Activated CD4-positive, alpha-beta T cell treated with anti-CD3 and anti-CD28 coated beads, Interleukin-2, amount 50 U/mL, for 1 hour (primary cell): ENCODE measurements at places on chromosomes 6 and 20.

DNA sequence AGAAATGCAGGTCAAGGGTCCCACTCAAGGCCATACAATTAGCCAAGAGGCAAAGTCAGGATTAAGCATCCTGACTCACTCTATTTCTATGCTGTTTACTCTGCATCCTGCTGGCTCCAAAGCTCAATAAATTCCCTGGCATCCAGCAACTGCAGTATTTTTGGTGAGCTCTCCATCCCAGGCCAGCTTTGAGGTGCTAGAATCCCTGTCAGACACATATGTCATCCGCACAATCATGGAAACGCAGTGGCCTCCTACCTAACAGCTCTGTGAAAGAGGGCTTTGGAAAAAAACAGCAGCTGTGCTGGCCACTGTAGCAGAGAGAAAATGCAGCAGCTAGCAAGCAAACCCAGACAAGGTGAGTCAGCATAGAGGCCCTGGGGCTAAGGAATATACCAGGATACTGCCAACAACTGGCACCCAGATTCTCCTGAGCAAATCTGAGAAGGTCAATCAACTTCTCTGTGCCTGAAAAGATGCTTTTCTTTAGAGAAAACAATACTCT lies 58.4 kb downstream of the ANKEF1 start:
- no peak for DNase-seq

DNA sequence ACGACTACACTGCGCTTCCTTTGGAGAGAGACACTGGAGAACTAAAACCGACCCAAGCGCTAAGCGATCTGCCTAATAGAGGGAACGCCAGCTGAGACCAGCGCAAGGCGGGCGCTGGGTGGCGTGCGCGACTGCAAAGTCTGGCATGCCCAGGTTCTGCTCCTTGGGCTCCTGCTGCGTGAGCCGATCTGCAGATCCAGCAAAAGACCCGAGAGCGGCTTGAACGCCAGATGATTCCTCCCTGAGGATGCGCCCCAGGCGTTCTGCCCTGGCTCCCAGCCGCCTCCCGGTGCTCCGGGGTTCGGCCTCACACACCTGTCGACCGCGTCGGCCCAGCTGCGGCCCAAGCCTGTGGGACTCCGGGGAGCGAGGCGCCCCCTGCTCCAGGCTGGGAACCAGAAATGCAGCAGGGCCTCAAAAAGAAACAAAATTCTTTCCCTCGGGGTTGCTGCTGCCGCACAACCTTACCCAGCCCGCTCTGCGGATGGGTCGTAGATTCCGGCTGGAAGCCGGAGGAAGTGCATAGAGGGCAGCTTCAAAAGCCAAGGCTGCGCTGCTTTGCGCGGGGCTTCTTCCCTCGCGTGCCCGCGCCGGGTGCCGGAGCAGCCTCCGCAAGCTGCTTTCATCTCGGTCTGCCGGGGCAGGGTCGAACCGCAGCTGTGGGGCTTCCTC lies 17.9 kb upstream of the PRDM13 start:
- peak; percentile 65 for DNase-seq

DNA sequence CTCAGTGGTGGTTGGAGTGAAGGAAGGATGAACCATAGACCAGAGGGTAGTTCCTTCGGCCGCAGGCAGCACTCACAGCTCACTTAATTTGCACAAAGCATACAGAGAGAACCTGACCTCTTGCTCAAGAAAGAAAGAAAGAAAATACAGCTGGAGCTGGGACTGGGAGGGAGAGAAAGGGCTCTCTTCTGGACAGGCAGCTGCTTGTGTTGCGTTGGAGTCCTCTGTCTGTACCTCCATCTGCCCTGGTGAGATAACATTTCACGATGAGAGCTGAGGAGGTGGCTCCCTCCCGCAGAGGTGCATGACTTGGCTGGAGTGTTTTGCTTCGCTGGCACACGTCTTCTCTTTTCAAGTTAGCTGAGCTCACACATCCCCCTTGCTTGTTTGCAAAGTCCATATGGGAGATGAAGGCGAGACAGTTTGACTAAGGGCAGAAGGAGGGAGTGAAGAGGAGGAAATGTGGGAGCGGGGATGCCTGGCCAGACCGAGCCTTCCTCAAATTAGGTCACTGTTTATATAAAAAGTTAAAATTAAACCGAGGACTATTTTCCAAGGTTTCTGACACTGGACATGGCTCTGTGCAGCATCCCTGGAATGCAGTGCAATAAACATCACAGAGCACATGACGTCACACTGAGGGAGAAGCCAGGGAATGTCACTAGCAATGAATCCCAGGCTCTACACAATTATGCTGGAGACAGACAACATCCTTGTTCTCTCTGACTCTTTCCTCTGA lies 359.4 kb downstream of the CD83 start:
- DNase-seq = no peak

DNA sequence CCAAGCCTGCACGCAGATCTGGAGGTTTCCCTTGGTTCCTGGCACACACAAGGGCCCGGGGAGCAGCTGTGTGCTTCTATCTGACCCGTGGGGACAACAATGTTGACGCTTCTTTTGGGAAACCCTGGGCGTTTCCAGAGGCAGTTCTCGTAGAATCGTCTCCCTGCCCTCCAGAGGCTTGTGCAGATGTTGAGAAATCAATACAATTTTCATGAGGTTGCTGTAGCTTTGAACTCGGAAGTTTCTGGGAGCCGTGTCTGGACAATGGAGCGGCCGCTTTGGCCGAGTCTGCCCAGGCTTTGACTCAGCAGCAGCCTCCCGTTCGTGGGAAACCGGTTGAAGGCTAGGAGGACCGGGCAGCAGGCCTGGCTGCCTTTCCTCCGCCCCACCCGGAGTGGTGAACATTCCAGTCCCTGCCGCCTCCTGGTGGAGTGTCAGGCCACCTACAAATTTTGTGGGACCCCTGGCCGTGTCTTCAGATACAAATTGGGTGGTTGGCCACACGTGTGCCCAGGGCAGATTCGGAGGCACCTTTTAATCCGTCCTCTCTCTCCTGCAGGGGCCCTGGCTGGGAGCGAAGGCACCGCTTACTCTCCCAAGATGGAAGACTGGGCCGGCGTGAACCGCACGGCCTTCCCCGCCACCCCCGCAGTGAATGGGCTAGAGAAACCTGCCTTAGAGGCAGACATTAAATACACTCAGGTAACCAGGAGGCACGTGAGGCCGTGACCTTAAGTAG lies 2.7 kb downstream of the PAX1 start:
- DNase-seq = no peak

- DNase-seq = no peak
These were observed 118.8 kb downstream of the RALGAPA2 start for GRCh38 chr20:20593447-20594170.

GRCh38 chr6:159935633-159936032 lies 33.2 kb upstream of the IGF2R start:
- no peak for DNase-seq

- no peak for DNase-seq
These were observed 245.2 kb downstream of the PKHD1 start for GRCh38 chr6:51842061-51842803.

DNA sequence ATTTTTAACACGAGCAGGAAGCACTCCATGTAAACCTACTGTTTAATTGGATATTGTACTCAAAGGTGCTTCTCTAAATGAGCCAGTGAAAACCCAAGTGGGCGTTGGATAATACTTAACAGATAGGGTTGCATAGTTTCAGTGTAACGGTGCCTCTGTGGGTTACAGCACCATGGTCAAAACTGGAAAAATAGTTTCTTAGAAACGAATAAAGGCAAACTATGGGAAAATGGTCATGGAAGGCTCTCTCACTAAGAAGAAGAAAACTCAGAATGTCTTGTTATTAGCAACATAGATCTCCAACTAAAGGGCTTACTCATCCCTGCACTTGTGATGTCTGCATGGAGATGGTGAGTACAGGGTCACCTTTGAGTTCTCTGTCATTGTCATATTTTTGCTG lies 59.1 kb upstream of the NEDD9 start:
- DNase-seq = no peak

DNA sequence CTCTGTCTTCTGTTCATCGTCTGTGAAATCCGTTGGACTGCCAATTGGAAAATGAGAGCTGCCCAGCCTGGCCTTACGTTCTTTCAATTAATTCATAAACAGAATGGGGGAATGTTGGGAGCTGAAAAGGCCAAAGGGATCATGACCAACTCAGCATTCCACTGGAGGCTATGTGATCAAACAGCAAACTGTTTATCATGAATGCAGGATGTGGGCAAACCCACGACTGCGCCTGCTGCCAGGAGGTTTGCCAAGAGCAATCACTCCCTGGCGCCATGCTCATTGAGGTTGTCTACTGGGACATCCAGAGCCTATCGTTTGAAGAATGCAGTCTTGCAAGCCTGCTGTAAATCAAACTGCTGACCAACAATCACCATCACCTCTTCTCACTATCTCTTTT lies 9.3 kb upstream of the FKBP1A start:
- DNase-seq = no peak

DNA sequence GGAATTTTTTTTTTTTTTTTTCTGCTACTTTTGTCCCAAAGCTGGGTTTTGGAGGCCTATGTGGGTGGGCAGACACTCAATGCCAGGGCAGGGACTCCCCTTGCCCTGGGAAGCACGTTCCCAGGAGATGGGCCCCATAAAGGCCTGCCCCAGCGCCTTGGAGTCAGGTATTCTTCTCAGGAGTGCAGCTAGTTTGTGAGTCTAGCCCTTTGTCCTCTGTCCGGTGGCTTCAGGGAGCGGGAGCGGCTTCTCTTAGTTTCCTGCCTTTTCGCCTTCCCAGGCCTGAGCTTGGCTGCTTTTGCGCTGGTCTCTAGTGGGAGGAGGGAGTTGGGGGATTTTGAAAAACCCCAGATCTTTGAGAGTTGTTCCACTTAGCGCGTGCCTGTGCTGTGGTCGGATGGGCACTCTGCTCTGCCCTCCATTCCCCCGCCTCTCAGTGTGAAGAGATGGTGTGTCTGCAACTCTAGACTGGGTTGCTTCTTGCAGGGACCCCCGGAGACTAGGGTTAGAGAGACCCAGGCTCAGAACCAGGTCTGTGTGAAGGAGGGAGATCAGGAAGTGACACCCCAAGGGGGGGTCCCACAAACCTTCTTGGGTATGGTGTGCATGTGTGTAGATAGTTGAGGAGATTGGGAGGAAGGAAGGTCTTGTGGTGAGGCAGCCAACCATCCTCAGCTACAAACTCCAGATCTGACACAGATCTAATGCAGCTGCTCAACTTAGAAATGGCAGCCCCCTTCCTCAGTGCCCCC lies 1.3 kb downstream of the PLCG1 start:
- no peak for DNase-seq

GRCh38 chr20:50200482-50201104 lies 10.0 kb downstream of the CEBPB start:
- no peak for DNase-seq

DNA sequence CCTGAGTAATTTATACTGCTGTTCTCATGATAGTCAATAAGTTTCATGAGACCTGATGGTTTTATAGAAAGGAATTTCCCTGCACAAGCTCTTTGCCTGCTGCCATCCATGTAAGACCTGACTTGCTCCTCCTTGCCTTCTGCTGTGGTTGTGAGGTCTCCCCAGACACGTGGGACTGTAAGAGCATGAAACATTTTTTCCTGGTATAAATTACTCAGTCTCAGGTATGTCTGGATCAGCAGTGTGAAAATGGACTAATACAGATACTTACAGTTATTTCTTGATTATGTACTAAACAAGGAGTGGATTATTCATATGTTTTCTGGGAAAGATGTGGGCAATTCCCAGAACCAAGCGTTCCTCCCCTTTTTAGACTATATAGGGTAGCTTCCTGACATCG lies 1.9 kb upstream of the TRIM38 start:
- no peak for DNase-seq

GRCh38 chr6:155023717-155024116 lies 28.6 kb downstream of the TIAM2 start:
- DNase-seq = no peak

DNA sequence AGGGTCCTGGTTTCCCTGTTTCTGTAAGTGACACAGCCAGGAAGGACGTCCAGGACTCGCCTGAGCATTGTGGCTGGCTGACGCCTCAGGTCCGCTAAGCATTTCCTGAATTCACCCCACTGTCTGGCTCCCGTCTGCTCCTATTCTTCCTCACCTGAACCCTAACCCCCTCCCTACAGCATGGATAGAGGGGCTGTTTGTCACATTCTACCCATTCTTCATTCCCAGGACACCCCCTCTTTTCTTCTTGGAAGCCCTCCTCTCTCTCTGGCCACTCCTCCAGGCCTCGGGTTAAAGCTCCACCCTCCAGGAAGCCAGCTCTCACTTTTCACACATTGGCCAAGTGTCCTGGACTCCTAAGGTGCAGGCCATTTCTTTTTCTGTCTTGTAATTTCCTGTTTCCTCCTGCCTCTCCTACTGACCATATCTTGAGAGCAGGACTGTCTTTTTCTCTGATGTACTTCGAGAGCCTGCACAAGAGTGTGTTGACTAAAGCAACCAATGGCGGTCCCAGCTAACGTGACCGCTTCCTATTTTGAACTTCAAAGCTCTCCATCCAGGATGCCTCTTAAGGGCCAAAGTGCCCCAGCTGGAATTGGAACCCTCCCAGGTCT lies 24.2 kb upstream of the MYMX start:
- DNase-seq = no peak

GRCh38 chr6:166145751-166146150 lies 21.9 kb downstream of the TBXT start:
- no peak for DNase-seq

- no peak for DNase-seq
These were observed 503.9 kb downstream of the ADGRB3 start for GRCh38 chr6:69138893-69139494.

DNA sequence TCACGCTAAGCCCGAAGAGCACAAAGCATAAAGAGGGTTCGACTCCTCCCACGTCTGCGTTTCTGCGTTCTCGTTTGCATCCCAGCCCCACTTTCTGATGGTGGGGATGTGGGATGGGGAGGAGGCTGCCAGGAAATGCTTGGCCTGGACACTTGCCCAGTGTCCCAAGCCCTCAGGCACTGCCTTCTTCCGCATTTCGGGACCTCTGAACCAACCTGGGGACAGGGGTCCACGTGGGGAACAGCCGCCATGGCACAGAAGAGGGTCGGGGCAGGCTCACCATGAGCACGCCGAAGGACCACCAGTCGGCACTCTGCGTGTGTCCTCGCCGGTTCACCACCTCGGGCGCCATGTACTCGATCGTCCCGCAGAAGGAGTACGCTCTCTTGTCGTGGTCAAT lies 88.2 kb downstream of the RAMACL start:
- DNase-seq = no peak

GRCh38 chr6:111672761-111673450 lies 67.2 kb upstream of the TRAF3IP2 start:
- DNase-seq = no peak

GRCh38 chr6:151379933-151380847 lies 11.2 kb downstream of the ZBTB2 start:
- DNase-seq = no peak

DNA sequence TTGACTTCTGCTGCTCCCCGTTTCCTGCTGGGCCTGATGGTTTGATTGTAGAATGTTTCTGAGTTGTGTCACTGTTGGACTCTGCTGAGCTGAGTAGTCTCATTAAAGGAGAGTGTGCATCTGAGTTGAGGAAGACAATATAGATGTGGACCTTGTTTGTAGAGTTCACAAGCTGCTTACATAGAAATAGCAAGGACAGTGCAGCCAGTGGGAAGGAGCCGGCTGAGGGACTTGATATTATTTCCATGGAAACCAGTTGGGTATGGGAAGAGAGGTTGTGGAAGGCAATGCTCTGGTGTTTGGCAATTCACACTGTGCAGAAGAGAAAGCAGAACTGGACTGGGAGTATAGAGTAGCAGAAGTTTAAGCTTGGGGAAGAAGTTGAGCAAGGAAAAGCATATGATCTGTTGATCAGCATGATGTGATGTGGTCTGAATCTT lies 14.8 kb downstream of the IGF2R start:
- no peak for DNase-seq
